Renal pelvis (tissue), 12 donors: ENCODE measurements at places on chromosomes 2 and 18.

DNA sequence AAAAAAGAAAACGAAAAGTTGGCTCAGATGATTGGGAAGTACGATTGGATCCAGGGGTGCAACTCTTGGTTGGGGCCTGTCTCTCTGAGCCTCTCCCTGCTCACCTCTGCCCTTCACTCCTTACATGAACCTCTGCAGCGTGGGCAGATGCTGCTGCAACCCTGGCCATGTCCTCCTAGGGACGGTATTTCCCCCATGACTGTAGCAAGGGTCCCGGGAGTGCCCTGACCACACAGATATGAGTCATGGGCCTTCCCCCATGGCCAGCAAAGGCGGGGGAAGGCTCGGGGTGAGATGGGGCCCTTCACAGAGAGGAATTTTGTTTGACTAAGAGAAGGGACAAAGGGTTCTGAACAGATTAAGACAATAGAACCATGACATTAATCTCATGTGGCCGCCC, 129.0 kb downstream of the NCK2 start:
- DNase-seq, result no peak

DNA sequence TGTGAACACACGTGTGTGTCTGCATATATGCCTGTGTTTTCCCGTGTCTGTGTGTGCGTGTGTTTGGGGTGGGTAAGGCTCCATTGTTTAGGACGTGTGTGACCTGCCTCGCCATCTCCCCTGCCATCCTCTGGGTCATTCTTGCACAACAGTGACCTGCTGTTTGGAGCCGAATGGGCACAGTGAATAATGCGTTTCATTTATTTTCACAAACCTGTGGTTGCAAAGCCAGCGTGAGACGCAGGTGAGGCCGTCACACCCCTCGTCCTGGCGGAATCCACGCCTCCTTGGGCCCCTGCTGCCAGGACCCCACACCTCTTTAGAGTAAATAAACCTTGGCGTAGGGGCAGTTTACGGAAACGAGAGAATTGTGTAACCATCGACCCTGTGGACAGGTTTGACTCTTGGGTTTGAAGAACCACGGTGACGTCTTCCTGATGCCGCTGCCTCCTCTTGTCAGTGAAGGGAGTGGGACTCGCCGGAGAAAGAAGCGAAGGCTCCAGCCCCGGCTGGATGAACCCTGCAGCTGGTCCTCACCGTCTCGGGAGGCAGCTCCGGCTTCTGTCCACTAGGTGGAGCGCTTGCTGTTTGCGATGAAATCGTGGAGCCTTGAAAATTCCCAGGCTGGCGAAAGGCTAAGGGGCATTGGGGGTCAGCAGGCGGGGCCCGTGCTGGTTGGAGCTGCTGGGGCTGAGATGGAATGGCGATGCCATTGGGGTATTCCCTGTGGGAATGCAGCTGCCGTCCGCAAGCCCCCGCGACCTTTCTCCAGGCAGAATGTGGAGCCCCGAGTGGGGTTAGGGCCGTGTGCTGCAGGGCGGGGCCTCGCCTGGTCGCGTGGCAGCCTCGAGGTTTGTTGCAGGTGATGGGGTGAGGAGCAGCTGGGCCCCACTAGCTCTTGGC, 81.1 kb downstream of the RTP5 start:
- peak; percentile 73 for DNase-seq

DNA sequence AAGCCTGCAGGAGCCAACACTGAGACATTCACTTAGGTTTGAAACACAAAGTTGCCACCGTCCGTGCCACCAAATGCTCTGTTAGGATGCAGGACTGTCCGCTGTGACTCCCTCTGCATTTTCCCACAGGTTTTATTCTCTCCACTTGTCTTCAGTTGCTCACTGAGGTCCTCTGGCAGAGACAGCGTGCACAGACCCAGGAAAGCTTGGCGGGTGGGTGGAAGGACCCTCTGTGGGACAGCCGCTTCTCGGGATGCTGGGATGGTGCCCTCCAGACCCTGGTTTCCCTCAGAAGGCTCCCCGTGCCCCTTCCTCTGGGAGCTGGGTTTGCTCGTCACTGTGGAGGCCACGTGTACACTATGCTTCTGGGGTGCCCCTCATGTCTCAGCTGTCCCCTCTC, 733.6 kb downstream of the GALR1 start:
- no peak for DNase-seq

DNA sequence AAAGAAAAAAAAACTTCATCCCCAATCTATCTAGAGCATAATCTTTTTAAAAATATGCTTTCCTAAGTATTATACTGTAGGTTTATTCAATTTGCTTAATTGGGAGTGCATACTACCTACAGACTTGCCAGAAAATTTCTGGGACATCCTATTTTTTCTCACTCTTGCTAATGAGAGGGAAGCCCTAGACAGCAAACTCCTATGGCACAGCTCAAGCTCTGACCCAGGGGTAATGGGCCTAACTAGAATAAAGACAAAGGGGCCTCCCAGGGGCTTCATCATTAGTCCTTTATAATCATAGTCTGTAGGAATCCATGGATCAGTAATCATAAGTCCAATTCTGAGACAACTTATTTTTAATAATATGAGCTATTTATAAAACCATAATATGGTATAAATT, 142.6 kb upstream of the ITGA4 start:
- no peak for DNase-seq

DNA sequence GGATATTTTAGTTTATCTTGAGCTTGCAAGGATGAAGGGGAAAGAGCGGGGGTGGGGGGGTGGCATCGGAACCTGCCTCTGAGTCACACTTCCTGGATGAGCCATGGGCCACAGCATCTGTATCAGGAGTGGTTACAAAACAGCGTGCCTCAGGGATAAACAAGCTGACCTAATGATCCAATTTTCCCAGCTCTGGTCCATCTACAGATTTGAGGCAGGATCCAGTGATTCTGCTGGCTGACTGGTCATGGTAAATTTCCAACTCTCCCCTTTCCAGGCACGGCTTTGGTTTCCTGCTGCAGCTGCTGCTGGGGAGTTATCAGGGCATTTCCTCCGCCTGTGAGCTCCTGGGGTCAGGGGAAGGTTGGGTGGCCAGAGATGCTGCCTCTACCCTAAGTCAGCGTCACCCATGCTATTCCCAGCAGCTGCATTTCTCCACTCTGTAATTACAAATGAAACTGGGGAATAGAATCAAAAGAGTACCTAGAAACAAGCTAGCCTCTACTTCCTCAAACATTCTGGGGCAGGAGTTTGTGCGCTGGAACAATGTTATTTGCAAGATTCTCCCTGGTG, 4.7 kb upstream of the HPCAL1 start:
- DNase-seq, result no peak

- DNase-seq, result peak; percentile 92
Observed at GRCh38 chr2:29921560-29921915, at the start of gene ALK. Gene ALK, minus strand, starts transcription at chr2:29921586. Its CDS starts 927 bp downstream, at chr2:29920659.

GRCh38 chr2:120433816-120434290, 87.9 kb downstream of the INHBB start:
- no peak for DNase-seq

DNA sequence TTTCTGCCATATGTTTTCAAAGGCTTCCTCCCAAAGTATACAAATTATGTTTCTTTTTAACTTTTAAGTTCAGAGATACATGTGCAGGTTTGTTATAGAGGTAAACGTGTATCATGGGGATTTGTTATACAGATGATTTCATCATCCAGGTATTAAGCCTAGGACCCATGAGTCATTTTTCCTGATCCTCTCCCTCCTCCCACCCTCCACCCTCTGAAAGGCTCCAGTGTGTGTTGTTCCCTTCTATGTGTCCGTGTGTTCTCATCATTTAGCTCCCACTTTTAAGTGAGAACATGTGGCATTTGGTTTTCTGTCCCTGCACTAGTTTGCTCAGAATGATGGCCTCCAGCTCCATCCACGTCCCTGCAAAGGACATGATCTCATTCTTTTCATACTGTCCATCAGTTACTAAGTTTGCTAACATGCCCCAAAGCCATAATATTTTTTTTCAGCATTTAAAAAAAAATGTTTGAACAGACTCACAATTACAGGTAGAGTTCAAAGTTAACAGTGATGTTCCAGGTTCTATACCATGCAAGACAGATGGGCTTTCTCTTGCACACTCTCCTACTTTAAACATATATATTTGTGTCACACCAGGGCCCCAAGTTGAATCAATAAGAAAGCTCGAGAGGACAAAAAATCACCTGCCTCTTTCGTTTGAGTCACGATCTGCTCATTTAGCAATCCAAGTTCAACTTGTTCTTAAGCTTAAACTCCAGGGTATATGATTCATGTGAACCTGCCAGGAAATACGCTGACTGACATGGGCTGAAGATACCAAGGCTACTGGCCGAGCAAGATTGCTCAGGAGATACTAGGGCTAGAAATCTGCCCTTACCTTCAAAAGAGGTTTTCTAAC, 77.6 kb downstream of the AP1S3 start:
- no peak for DNase-seq
